ENCODE measurements at places on chromosomes 1 and 21. TPM values are rescaled to one million over a fixed set of nuclear protein-coding genes. Genes with fewer than 3 reads are reported as not detected.

GRCh38 chr1:13461977-13462376 lies 51.7 kb downstream of the PRAMEF20 start:
- H3K27me3 ChIP-seq = no peaks in the 10 kb centered on the region
- H3K27ac ChIP-seq = no peak overlapping the region
- H3K4me1 ChIP-seq = no peaks in the 10 kb centered on the region
- H3K36me3 ChIP-seq = no peaks in the 10 kb centered on the region

GRCh38 chr1:178145605-178146004 lies 51.7 kb downstream of the RASAL2 start:
- no peak overlapping the region for H3K27ac ChIP-seq
- no peaks in the 10 kb centered on the region for H3K4me1 ChIP-seq
- DNase-seq = no peak
- H3K36me3 ChIP-seq = no peaks in the 10 kb centered on the region
- no peaks in the 10 kb centered on the region for H3K27me3 ChIP-seq
- no peak overlapping the region for H3K4me3 ChIP-seq

- no peak for DNase-seq
- H3K4me1 ChIP-seq = peaks cover 4% of the 10 kb centered on the region
- H3K27me3 ChIP-seq = no peaks in the 10 kb centered on the region
- H3K4me3 ChIP-seq = no peak overlapping the region
- no peaks in the 10 kb centered on the region for H3K36me3 ChIP-seq
- H3K27ac ChIP-seq = no peak overlapping the region
These were observed 143.8 kb downstream of the DAB1 start for GRCh38 chr1:57279909-57280666.

DNA sequence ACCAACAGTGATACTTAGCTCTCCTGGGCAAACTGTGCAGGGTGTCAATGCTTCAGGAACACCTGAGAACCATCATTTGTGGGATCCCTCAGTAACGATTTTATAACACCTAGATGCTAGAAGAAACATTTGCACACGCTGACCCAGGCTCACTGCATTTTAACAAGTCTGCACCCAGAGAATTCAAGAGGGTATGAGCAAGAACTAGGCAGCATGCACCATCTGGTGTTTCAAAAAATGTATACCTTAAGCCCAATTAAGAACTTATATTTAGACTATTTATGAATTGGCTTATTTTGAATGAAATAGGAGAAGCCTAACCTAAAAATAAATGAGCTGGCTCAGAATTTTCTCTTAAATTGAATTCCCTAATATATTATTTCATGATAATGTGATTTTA lies 400.5 kb downstream of the GPATCH2 start:
- no peaks in the 10 kb centered on the region for H3K27me3 ChIP-seq
- H3K27ac ChIP-seq = no peak overlapping the region
- no peaks in the 10 kb centered on the region for H3K36me3 ChIP-seq
- H3K4me3 ChIP-seq = no peak overlapping the region

- no peaks in the 10 kb centered on the region for H3K4me1 ChIP-seq
- H3K27me3 ChIP-seq = no peaks in the 10 kb centered on the region
- no peak for DNase-seq
- no peaks in the 10 kb centered on the region for H3K36me3 ChIP-seq
These were observed 159.5 kb downstream of the ETS2 start for GRCh38 chr21:38965241-38965640.

- H3K4me1 ChIP-seq = no peaks in the 10 kb centered on the region
- H3K27ac ChIP-seq = no peak overlapping the region
- H3K36me3 ChIP-seq = no peaks in the 10 kb centered on the region
- DNase-seq = no peak
- no peak overlapping the region for H3K4me3 ChIP-seq
These were observed 13.3 kb downstream of the LIX1L start for GRCh38 chr1:145944532-145944931.

GRCh38 chr1:168422203-168422847 lies 121.5 kb downstream of the XCL2 start:
- H3K4me3 ChIP-seq = no peak overlapping the region
- no peak overlapping the region for H3K27ac ChIP-seq
- no peaks in the 10 kb centered on the region for H3K36me3 ChIP-seq

GRCh38 chr1:16938351-16939321 lies 16.9 kb downstream of the CROCC start:
- peaks cover 7% of the 10 kb centered on the region for H3K4me1 ChIP-seq
- no peaks in the 10 kb centered on the region for H3K27me3 ChIP-seq
- no peak overlapping the region for H3K27ac ChIP-seq
- H3K4me3 ChIP-seq = peak overlapping the region; percentile 27
- peak; percentile 69 for DNase-seq

GRCh38 chr21:36706482-36706852 lies 7.6 kb downstream of the SIM2 start:
- no peaks in the 10 kb centered on the region for H3K36me3 ChIP-seq
- no peak for DNase-seq
- peaks cover 100% of the 10 kb centered on the region for H3K27me3 ChIP-seq
- H3K4me3 ChIP-seq = no peak overlapping the region
- H3K27ac ChIP-seq = no peak overlapping the region
- peaks cover 40% of the 10 kb centered on the region for H3K4me1 ChIP-seq

The CYP4A11 gene
- not detected for total RNA-seq

The TMPRSS15 gene
- not detected for total RNA-seq
